NCI-H748 treated with DMSO at 0.1 percent for 48 hours (cell line): ENCODE measurements at places on chromosomes 2 and 18.

GRCh38 chr2:162635706-162636105, 202.9 kb downstream of the KCNH7 start:
- no peak for DNase-seq

- DNase-seq = peak; percentile 75
Observed at GRCh38 chr2:176088048-176088936, 4.2 kb upstream of the HOXD13 start.

DNA sequence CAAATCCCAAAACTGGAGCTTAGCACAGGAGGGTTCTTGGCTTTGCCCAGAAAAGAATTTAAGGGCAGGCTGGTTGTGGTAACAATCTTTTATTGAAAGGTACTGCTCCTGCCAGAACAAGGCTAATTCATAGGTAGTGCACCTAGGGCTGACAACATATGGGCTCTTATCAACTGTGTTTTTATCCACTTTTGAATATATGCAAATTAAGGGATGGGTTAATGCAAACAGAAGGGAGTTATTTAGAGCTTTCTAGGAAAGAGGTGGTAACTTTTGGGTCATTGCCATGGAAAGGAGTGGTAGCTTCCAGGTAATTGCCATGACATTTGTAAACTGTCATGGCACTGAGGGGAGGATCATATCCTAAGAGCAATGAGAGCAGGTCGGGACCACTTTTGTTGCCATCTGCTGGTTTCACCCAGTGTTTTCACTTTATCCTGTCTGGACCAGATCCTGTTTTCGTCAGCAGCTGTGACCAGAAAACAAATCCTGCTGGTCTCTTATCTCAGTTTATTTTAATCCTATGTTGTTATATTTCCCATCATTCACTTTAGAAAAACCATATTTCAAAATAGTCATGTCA, 981 bp downstream of the C2orf66 start:
- peak; percentile 15 for DNase-seq

- DNase-seq = no peak
Observed at GRCh38 chr2:6372317-6372901, 493.3 kb downstream of the CMPK2 start.

DNA sequence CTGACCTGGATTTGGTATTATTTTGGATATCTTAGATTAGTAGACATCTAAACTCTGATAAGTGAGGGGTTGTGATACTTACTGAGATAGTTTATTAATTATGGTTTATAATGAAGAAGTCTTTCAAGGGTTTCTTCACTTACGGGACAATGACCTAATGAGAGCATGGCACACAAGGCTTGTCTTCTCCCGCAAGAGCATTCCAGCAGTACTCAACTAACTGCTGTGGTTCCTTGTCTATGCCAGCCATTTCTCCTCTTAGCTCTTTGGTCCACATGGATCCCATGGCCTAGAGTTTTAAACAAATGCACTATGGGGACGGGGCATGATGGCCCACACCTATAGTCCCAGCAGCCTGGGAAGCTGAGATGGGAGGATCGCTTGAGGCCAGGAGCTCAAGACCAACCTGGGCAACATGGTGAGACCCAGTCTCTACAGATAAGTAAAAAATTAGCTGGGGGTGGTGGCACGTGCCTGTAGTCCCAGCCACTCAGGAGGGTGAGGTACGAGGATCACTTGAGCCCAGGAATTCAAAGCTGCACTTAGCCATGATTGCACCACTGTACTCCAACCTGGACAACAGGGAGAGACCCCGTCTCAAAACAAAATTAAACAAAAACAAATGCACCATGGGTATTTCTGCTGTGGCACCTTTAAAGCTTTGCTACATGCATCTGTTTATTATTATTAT, 161.7 kb upstream of the MYCN start:
- no peak for DNase-seq

DNA sequence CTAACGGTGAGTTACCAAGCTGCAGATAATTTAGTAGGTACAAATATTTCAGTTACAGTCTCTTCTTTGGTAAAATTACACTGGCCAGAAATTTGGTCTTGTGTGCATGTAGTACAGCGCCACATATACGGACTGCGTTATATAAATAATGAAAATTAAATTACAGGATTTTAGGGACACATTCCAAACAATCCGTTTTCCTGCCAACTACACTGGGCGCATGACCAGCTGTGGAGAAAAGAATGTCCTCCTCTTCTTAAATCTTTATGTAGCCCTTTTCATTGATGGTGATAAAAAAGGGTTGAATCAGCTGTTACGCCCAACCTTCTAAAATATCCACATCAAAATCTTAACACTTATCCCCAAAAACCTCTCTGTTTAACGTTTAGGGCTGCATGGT, 37.5 kb downstream of the TCF4 start:
- DNase-seq = no peak

DNA sequence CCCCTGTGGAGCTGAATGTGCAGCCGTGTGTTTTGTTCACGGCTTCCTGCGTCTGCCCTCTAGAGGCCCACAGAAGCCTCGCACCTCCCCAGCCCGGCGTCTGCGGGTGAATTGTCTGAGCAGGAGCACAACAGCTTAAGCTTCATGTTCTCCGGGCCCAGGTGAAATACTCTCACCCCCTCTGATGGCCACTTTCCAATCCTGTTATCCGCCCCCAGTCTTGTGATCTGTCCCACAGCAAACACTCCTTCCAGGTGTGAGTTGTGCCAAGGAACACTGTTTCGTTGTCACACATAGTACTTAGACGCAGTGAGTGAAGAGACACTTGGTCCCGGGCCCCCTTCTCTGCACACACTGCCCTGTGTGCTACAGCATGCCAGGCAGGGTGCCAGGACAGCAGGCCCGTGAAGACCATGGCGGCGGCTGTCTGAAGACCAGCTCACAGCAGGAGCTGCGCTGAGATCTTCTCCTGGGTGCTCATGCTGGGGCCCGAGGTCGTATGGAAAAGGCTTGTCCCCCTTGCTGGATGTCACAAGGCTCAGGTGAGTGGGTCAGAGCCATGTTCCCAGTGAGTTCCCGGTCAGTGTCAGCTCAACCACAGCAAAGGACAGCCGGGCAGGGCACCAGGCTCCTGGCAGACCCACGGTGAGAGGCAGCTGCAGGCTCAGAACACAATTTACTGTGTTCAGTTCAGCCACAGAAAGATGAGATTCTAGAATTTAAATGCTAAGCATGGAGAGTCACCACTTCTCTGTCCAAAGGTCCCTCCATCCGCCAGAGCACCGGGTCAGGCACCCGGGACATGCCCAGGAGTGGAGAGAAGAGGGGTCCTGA, 6.8 kb upstream of the PXDN start:
- DNase-seq = peak; percentile 45

DNA sequence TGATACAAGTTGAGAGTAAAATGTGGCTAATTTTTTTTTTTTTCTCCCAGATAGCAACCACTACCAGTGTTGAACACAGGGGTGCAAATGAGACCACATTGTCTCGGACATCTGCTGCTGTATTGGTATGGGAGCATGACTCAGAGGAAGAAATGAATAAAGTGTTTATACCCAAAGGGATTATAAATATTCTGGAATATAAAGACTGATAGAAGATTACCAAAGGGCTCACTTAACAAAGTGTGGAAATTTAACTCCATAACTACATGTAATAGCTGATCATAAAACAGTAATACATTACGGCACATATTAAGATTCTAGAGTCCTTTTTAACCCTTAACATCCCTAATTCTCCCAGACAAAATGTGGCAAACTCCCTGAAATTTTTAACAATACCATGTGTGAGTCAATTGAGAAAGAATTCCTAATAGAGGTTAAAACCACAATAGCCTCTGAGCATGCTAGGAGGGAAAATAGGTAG, 1023.0 kb upstream of the ACVR2A start:
- DNase-seq = no peak

GRCh38 chr2:31213601-31214443, 3.5 kb downstream of the CAPN14 start:
- no peak for DNase-seq

- DNase-seq = no peak
Observed at GRCh38 chr2:153912798-153913396, 41.2 kb downstream of the GALNT13 start.

DNA sequence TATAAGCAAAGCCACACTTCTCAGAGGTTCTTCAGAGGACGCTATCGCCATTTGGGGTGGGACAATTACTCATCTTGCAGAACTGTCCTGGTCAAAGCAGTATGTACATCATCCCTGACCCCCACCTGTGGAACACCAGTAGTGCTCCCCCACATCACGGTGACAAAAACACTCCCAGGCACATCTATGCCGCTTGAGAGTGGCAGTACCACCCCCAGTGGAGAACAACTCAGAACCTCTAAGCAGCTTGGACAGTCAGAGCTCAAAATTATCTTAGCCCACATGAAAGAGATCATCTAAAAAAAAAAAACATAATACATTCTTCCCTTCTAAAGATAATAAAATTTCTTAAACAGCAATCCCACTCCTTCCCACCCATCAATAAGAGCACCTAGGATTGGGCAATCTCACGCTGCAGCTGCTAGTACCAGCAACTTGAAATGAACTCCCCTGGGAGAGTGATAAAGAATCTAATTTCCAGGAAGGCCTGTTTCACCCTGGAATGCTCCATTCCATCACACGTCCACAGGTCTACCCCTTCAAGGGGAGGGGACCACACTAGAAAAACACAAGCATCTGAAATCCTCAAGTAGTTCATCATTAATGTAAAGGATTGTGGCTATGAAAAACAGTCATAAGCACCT, 31.7 kb downstream of the LRP2 start:
- no peak for DNase-seq

DNA sequence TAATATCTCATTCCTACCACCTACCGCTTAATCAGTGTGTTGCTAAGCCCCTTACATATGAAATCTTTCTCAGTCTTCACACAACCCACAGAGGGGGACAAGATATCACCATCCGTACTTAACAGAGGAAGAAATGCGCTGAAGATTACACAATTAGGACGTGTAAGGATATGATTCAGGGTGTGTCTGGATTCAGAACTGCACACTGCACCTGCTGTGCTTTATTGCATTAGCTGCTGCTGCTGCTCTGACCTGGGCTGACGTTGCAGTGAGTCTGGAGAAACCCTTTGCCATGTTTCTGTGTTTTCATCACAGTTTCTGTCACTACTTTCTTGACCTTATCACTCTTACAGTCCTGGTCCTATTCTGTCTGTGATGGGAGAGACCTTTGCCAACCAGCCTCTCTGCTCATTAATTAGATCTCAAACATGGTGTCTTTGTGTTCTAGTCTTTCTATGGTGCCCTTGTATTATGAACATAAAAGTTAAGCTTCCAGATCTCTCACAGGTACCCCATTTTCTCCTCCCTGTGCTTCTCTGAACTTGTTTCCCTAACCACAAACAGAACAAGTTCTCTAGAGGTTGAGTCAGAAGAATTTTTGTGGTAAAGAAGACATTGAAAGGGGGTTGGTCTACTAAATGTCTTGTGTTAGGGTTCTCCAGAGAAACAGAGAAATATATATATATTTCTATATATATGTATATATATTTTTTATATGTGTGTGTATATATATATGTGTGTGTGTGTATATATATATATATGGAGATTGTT, 92.9 kb upstream of the CYP1B1 start:
- no peak for DNase-seq

GRCh38 chr2:177568893-177569292, 176.3 kb downstream of the AGPS start:
- no peak for DNase-seq
